Airway epithelial cell (primary cell): ENCODE measurements at places on chromosomes 4 and X. TPM values are rescaled to one million over a fixed set of nuclear protein-coding genes. Genes with fewer than 3 reads are reported as not detected.

PIM2 gene
- total RNA-seq = 7.5 and 14.6 TPM in 2 replicates

VCX gene
- total RNA-seq = 0.63 TPM in 1 of 2 replicates, not detected in the other

USP51 gene
- 0.09 and 0.42 TPM in 2 replicates for total RNA-seq

GPC4 gene
- 3.1 and 3.3 TPM in 2 replicates for total RNA-seq
